ENCODE measurements at places on chromosomes 3 and 15. TPM values are rescaled to one million over a fixed set of nuclear protein-coding genes. Genes with fewer than 3 reads are reported as not detected.

CGNL1 gene
- 2.5 TPM for total RNA-seq

POLQ gene
- 9.2 TPM for total RNA-seq

- DNase-seq: no peak
Observed at GRCh38 chr3:166836836-166837235, 543.3 kb downstream of the ZBBX start.

DNA sequence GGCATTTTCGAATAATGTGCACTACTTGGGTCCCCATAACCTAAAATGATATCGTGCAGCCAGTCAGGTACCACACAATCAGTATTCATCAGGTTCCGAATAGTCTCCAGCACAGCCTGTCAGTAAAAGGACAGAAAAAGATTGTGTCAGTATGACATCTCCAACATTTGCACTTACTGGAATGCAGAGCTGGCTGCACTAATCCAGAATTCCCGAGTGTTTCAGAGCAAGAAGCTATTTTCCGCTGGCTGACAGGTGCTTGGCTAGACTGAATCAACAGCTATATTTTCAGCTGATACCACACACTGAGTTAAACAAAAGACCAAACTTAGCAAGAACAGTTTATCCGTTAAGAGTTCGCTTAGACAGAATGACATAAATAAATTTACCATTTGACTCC lies 68.8 kb downstream of the AQR start:
- DNase-seq: no peak

DNA sequence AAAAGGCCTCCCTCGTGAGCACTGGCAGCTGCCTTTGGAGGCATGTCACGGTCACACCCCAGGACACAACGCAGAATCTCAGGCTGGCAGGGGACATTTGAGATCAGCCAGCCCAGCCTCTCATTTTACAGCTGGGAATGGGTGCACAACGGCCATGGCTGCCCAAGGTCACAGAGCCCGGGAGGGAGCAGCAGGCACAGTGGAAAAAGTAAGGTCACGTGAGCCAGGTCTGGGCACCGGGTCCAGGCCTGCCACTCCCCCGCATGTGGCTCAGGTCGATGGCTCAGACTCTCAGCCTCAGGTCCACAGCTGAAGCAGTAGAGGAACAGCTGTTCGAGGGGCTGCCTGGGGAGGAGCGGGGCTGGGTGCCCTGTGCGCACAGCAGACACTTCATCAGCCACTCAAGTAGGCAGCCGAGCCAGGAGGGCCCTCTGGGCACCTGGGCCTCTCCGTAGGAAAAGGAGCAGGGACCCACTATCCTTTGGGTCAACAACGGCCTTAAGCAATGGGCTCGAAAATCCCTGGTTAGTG lies 260.6 kb downstream of the GOLGA6L6 start:
- DNase-seq: no peak

DNA sequence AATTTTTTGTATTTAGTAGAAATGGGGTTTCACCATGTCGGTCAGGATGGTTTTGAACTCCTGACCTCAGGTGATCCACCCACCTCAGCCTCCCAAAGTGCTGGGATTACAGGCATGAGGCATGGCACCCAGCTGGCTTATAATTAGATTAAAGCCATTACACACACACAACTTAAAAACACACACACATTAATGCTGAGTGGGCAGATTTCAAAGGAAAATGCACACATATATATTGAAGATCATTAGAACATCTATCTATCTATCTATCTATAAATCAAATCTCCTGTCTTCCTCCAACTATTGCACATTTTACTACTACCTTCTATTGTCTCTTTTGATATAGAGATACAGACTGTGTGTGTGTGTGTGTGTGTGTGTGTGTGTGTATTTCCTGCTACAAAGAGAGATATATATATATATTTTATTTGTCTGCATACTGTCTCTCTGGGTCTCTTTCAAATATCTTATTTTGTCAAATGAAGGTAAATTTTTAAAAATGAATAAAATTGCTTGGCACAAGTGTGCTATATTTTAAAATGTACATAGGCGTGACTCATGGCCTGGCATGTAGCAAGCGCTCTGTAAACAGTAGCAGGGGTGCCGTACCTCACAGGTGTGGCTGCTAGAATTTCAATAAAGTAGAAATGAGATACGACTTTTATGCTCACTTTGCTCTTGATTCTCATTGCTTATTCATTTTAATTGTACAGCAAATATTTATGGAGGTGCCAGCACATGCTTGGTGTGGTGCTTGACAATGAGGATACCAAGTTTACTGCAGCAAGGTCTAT lies 655.8 kb downstream of the AGBL1 start:
- DNase-seq: no peak

DNA sequence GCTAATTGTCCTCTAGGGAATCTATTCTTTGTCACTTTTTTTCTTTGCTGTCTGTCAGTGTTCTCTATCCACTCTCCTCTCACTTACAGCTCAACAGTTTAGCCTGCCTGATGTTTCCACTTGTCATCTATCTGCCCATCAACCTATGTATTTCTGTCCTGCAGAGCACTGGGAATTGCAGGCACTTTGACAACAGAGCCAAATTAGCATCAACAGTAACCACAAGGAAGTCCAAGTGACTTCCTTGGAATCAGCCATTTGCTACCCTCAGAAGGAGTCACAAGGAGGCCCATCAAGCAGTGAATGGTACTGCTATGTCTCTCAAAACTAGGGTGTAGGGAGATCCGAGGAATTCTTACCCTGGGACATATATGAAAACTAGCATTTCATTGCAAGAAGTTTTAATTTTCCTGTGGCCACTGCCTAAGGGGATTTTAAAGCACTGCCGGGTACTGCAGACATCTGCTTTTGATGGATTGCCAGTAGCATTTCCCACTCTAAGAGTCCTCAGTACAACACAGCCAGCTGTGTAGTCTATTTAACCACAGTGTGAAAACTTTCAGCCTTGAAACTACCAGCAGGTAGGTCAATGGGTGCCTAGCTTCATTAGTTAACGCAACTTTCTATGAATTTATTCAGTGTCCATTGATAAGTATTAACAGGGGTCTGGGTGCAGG lies 898.8 kb downstream of the NTRK3 start:
- no peak for DNase-seq

DNA sequence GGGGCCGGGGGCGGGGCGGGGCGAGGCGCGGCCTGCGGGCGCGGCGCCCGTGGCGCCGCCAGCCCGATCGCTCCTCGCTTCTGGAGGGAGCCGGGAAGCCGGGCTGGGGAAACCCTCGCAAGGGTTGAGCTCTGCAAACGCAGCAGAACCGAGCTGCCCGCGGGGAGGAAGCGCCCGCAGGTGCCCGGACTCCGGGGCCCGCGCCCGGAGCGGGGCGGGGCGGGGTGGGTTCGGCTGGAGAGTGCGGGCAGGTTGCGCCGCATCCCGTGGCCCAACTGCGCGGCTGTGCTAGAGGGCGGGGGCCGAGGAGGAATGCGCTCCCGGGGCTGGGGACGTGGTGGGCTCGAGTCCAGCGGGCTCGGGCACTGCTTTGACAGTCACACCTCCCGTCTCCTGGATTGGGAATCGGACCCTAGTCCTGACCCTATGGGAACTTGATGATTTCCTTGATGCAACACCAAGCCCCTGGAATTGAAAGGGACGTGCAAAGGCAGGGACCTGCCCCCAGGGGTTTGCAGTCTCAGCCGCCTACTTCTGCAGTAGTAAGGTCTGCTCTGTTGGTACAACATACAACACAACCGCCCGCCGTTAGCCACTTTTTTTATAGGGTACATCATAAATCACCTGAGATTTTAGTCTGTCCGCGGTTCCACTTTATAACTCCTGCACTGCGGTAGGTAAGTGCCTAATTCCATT lies 34.3 kb downstream of the ZBTB38 start:
- DNase-seq: no peak

Measured in epithelial cell of proximal tubule (primary cell).